Upper lobe of left lung (tissue), 6 donors: ENCODE measurements at places on chromosomes 11 and 22. TPM values are rescaled to one million over a fixed set of nuclear protein-coding genes. Genes with fewer than 3 reads are reported as not detected.

DNA sequence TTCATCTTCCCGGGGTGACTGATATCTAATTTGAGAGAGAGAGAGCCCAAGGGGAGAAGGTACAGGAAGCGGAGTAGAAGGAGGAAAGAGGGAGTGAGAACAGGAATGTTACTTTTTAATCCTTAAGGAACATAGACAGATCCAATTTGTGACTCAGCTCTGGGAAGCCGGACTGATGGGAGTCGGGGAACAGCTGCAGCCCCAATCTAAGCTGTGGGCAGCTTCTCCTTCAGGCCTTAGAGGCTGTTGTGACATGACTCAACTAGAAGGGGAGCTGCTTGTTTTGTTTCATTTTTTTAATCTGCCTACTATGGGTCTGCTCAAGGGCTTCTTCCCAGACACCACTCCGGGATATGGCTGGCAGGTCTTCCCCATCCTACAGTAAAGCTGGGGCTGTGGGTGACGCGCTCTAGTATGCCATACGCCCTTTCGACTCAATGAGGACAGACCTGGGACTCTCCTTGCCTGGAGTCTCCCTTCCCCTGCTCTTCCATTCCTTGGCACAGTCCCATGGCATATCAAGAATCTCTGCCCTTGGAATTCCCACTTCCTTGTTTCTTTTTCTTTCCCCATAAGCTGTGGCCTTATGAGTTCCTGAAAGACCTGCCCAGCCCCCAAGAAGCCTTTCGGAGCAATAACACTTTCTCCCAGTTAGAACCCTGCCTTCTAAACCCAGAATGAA lies 103.3 kb upstream of the AKIP1 start:
- peak; percentile 56 for DNase-seq

GRCh38 chr11:8733852-8734251 lies 51.3 kb downstream of the RPL27A start:
- DNase-seq: no peak

DNA sequence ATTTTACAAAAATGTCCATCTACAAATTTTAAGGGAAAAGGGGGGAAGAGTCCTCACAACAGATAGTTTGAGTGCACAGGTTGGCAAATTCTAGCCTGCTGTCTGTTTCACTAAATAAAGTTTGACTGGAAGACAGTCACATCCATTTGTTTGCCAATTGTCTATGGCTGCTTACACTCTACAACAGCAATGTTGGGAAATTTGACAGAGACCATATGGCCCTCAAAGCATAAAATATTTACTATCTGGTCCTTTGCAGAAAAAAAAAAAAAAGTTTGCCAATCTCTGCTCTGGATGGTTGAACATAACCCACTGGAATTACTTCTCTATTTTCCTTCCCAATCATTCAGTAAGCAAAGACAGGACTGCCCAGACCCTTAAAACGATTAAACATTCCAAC lies 88.2 kb downstream of the FCHSD2 start:
- DNase-seq: no peak

- DNase-seq: peak; percentile 32
Measured at GRCh38 chr11:111808063-111808588, 41.9 kb upstream of the PPP2R1B start.

- no peak for DNase-seq
Measured at GRCh38 chr11:95702526-95702925, 87.1 kb downstream of the FAM76B start.

GRCh38 chr11:117808784-117809183 lies 11.8 kb upstream of the DSCAML1 start:
- no peak for DNase-seq

- DNase-seq: no peak
Measured at GRCh38 chr22:30474683-30475424, 3.0 kb upstream of the SEC14L3 start.

ANKK1 gene
- total RNA-seq: 3.1 TPM

GRCh38 chr11:62433141-62433903 lies 14.5 kb downstream of the SCGB1A1 start:
- DNase-seq: no peak

DNA sequence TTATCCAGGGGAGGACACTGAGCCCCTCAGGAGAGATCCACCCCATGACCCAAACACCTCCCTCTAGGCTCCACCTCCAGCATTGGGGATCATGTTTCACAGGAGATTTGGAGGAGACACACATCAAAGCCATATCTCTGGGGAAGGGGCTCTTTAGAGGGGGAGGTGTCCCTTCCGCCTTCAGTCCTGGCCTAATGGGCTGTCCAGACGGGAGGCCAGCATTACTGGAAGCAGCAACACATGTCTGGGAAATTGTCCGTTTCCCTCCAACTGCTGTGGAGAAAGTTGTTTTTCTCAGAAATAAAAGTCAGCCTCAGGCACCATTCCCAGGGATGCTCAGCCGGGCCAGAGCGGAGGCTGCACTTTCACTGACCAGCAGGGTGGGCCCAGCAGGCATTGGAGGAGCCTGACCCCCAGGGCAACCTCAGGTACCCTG lies 9.5 kb downstream of the CACNA1I start:
- DNase-seq: no peak

DNA sequence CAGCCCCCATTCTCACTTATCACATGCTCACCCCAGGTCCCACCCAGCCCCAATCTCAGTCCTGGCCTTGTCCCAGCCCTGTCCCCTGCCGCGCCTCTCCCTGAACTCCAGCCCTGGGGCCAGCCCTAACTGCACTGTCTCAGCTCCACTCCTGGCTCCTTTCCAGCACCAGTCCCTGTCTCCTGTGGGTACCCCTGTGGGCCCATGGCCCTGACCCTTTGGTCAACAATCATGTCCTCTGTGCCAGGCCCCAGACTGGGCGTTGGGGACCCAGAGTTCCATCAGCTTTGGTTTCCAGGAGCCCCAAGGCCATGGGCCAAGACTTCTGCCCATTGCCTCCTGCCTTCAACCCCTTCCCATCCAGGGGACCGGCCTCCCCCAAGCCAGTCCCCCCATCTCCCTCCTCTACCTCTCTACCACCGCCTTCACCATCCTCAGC lies 757 bp downstream of the SPI1 start:
- no peak for DNase-seq

- DNase-seq: no peak
Measured at GRCh38 chr11:80621871-80622270, 1181.0 kb upstream of the TENM4 start.

ANKRD49 gene
- 39.8 TPM for total RNA-seq

- no peak for DNase-seq
Measured at GRCh38 chr22:37638391-37639069, 939 bp upstream of the SH3BP1 start.

DNA sequence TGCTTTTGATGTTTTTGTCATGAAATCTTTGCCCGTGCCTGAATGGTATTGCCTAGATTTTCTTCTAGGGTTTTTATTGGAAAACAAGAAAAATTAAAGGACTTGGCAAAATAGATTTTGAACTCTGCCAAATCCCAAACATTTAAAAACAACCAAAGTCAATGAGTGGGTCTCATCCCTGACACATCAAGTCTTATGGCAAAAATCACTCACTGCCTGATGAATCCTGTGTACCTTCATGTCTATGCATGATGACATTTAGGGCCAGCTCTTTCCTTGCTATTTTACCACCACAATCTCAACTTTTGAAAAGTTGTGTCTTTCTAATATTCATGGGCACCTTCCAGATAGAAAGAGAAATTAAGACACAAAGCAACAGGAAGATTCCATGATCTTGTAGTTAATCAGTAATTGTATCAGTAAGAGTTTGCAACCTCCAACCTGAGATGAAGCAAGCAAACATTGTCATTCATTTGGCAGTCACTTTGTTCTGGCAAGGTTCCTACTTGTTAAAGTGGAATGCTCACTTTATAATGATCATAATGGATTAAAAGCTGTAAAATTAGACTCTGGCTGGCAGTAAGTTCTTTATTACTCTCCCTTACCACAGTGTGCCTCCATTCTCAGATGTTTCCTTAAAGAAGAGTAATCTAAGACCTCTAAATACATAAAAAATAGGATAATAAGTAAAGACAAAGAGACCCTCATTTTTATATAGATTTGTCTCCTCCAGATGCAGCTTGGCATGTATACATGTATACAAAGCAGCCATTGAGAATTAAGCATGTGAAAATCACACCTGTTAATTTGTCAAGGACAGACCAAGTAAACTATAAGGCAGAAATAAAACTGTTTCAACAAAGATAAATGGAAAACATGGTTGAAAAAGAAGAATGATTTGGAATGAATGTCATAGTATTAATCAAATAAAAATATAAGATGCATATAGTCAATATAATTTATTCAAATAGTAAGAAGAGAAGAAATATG lies 51.6 kb downstream of the ETS1 start:
- no peak for DNase-seq

- DNase-seq: no peak
Measured at GRCh38 chr11:126485021-126485792, 129.7 kb downstream of the ST3GAL4 start.

GRCh38 chr11:74905326-74905725 lies 43.6 kb downstream of the XRRA1 start:
- no peak for DNase-seq

DNA sequence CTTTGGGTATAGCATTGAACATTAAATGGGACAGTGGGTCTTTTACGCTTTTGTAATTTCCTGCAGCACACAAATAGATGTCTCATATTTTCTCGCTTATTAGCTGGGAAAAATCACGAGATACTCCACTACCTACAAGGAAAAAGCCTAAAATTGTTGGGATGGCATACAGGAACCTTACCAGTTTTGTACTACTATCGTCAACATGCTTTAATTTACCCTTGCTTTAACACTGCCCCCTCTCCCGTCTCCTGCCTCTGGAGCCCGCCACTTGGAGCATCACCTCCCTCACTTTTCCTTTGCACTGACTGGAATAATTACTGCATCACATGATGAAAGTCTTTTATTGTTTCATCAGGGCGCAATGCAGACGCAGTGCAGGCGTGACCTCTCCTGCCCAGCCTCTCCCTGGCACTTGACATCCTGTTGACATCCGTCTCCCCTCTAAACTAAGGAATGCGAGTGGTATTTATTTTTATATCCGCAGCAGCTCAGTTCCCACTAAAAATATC lies 1.0 kb upstream of the FNBP4 start:
- DNase-seq: peak; percentile 87

- DNase-seq: peak; percentile 89
Measured at GRCh38 chr11:112226062-112226830, at the start of gene PTS. Gene PTS, plus strand, starts transcription at chr11:112226428. Its CDS starts 16 bp downstream, at chr11:112226444.

FAM180B gene
- total RNA-seq: not detected

GRCh38 chr11:37182031-37182430 lies 584.0 kb upstream of the RAG2 start:
- DNase-seq: no peak

ALX4 gene
- total RNA-seq: not detected

DNA sequence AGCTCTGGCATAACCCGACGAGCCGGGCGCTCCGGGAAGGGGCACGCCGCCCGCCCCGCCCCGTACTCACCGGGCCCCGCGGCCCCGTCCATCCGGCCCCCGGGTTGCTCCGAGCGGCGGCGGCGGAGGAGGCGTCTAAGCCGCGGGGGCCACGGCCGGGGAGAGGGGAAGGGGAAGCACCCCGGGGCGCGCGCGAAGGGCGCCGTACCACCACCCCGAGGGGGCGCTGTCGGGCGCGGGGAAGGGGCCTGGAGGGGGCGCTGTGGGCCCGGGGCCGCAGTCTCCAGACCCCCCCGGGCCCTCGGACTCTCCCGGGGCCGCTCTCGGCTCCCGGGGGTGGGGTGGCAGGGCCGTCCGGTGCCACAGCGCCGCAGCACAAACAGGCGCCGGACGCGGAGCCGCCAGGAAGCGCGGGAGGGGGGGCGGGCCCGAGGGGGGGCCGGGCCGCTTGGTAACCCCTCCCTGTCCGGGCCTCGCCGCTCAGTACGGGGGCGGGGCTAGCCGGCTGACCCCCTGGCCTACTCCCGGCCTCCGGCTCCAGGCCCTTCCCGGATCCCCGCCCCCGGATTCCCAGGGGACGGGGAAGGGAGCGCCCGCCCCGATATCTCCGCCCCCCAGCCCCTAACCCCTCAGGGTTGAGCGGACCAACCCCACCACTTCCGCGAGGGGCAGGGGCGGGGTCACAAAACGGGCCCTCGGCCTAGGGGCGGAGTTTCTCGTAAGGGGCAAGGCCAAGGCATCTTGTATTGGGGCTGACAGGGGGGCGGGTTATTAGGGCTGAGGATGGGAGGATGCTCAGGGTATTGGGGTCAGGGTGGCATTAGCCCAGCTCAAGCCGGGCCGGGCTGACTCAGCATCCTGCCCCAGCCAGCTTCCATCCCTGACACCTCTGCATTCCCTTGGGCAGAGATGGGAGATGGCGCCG lies at the start of the genes EML3 and ROM1:
Gene EML3 (minus strand): TSS at position 410 of the 925 bp plus-strand sequence. CDS start 318 bp downstream, at position 92.
Gene ROM1 (plus strand): TSS at position 892 of the 925 bp plus-strand sequence. CDS start 25 bp downstream, at position 917.
- peak; percentile 90 for DNase-seq

- no peak for DNase-seq
Measured at GRCh38 chr22:49090853-49091135, 736.9 kb downstream of the BRD1 start.

HORMAD2 gene
- total RNA-seq: not detected

SMTNL1 gene
- total RNA-seq: not detected

OR2AG2 gene
- 0.15 TPM for total RNA-seq

GRCh38 chr22:39205344-39206021 lies 39.3 kb downstream of the PDGFB start:
- DNase-seq: no peak

DNA sequence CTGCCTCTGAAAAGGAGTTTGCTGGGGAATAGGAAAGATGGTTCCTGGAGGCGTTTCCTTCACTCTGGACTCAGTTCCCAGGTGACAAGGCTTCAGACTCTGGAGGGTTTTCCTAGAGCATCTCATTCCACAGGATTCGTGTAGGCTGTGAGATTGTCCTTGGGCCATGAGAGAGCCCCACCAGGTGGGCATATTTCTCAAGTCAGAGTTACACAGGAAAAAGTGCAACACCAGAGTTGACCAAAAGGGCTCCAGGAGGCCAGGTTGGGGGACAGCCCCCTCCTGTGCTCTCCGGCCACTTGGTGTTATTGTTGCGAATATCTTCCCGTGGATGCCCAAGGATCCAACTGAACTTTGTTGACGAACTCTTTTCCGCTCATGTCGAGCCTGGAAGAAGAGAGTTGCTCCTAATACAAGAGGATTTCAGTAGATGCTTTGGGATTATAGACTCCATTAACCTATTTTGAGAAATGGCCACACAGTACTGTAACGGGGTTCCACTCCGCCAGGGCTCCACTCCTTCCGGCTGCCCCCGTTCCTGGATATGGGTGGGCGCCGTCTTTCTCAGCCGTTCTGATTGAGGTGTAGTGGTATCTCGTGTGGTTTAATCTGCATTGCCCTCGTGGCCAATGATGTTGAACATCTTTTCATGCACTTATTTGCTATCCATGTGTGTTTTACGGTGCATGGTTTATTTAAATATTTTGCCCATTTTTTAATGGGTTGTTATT lies 580.3 kb downstream of the BRD1 start:
- no peak for DNase-seq

CCDC179 gene
- not detected for total RNA-seq

KRTAP5-2 gene
- total RNA-seq: not detected
